Activated naive CD8-positive, alpha-beta T cell treated with anti-CD3 and anti-CD28 coated beads, Interleukin-2, amount 10 ng/mL, durations not matched to agents 7 days and 5 days (primary cell): ENCODE measurements at places on chromosomes 4 and X. TPM values are rescaled to one million over a fixed set of nuclear protein-coding genes. Genes with fewer than 3 reads are reported as not detected.

DNA sequence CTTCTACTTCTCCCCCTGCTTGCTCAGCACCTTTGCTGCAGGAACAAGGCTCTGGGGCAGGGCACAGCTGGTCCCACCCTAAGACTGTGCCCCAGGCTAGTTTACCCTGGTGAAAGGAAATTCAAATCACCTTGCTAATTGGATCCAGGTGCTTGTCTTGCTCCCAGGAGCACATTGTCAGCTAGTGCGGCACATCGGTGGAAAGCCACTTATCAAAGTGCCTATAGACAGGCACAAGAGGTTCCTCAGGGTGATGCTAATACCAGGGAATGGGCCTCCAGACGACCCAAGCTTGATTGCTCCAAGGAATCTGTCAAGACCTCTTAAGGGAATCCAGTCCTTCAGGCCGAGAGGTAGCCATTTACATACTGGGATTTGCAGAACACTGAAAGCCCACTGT, 64.5 kb upstream of the PRPS1 start:
- DNase-seq, result no peak

DNA sequence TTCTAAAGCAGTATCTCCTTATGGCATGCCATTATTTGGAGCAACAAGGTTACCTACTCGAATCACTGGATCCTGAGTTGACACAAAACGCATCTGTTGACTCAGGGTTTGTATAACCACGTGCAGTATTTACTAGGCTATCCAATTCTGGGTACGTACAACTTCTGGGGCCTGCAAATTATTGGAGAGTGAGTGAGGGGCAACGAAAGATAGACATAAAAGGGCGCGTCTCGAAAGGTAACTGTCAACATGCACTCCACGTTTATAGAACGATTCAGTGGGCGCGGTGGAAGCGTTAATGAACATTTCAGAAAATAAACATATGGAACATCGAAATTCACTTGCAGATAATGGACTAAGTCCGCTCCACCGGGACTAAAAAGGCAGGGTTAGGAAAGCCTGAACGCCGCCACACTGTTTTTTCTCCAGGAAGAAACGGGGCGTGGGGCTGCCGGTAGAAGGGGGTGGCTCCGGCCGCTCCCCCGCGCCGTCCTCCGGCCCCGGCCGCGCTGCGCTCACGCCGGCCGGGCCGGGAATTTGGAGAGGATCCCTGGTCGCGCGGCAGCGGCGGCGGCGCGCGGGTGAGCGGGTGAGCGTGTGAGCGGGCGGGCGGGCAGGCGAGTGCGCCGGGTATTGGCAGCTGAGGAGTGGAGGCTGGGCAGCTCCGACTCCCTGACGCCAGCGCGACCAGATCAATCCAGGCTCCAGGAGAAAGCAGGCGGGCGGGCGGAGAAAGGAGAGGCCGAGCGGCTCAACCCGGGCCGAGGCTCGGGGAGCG, at the start of gene SMAD1:
Gene SMAD1 (plus strand): TSS at position 690 of the 778 bp plus-strand sequence. CDS start 32,761 bp downstream, outside the sequence.
- DNase-seq, result peak; percentile 47

GRCh38 chr4:10753856-10754402, 69.4 kb upstream of the CLNK start:
- no peak for DNase-seq

GRCh38 chrX:3962511-3963311, 249.3 kb upstream of the PRKX start:
- DNase-seq, result no peak

DNA sequence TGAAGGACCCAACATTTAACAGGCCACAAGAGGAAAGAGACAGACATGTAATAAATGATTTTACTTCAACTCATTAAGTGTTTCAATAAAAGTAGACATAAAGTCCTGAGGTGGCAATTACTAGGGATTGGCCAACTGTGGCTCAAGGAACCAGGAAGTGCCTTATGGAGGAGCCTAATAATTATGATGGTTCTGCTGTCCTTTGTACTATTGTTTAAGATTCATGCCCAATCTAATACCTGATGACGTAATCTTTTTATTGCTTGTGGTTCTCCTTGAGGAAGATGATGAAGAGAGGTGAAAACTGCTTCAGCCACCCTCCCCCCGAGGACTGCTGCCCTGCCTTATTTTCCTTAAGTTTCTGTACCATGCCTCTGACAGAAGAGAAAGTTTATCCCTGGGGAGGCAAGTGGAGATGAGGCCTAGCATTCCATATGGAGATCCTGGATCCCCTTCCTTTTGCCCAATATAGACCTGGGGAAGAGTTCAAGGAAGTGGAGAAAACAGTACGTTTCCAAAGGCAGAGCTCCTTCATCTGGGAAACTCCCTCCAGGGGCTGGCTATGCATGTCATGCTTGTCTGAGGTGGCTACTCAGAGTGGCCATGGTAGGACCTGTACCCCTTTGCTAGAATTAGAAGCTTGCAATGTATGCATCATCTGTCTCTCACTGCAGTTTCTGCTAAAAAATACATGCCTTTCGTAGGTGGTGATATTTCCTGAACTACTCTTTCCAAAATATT, 56.8 kb upstream of the FAT1 start:
- no peak for DNase-seq

GRCh38 chr4:171651071-171651470, 162.1 kb upstream of the GALNTL6 start:
- DNase-seq, result no peak

GRCh38 chr4:159946983-159947615, 844.2 kb downstream of the RAPGEF2 start:
- DNase-seq, result no peak

GRCh38 chr4:140256941-140257340, 103.0 kb upstream of the MAML3 start:
- DNase-seq, result no peak

DNA sequence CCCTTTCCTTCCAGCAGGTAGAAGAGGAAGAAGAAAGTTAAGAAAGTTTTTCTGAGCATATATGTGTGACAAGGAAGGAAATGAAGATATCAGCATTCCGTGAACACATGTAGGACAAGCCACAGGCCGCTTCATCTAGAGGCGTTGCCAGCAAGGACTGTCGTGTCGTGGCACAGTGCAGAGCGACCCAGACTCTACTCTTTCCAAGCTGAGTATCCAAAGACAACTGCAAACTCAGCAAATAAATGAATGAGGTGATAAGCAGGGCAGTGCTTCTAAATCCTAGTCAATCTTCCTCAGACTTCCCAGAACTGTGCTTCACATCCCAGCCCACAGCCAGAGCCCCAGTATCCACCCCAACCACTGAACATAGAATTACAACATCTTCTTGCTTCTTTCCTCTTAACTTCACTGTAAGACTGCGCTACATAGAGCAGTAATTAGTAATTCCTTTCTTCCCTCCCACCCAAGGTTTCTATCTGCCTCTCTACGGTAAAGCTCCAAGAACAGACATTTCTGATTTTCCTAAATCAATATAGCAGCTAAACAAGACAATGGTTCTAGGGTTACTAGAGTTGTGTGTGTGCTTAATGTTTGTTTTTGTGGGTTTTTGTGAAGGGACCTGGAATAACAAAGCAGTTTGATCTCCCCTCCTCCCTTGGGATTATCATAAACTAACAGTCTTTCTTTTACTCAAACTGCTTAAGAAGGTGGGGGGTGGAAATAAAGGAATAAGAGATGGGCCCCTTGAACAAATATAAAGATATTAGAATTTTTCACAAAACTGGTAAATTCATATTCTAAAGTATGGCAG, 71.6 kb downstream of the PAPSS1 start:
- no peak for DNase-seq

DNA sequence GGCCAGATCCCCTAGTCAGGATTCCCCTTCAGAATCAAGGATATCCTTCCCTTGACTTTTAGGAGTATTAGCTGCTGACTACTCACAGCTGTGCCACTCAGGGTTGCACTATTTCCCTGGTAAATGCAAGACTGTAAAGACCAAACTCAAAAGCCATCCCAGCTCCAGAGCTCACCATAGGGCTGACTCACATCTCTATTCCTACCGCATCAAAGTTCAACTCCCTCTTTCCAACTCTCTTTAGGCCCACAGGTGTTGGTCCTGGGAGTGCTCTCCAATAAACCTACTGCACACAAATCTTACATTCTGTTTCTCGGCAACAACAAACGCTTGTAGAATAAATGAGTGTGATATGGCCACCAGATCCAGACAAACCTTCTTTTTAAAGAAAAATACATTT, 109.6 kb downstream of the PPP3CA start:
- DNase-seq, result no peak

GRCh38 chr4:2934813-2935761, 28.1 kb downstream of the NOP14 start:
- DNase-seq, result peak; percentile 99

GRCh38 chrX:9619581-9619980, 146.1 kb downstream of the GPR143 start:
- no peak for DNase-seq

DNA sequence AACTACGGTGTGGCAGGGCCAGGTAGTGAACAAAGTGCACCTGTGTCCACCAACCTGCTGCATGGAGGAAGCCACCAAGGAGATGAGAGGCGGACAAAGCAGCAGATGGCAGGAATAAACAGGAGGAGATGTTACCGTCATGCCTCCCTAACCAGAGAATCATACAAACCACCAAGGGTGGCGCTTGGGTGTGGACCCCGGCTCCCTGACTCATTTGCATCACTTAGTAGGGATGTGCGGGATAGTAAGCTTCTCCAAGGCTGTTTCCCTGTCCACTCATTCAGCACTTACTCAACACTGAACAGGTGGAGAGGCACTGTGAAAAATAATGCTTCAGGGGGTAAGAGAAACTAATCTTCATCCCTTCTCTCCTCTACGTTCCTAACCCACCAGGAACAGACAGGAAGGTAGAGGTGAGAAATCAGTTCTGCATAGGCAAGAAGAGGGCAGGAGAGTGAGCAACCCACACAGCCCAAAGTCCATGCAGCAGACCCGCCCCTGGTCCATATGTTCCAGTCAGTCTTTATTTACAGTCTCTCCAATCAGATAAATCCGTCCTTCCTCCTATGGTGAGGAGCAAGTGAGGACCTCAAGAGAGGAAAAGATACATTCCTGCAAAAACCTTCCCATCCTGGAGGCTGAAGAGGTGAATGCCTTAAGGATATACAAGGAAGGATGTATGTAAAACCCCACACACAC, 34.0 kb downstream of the QDPR start:
- DNase-seq, result no peak

DNA sequence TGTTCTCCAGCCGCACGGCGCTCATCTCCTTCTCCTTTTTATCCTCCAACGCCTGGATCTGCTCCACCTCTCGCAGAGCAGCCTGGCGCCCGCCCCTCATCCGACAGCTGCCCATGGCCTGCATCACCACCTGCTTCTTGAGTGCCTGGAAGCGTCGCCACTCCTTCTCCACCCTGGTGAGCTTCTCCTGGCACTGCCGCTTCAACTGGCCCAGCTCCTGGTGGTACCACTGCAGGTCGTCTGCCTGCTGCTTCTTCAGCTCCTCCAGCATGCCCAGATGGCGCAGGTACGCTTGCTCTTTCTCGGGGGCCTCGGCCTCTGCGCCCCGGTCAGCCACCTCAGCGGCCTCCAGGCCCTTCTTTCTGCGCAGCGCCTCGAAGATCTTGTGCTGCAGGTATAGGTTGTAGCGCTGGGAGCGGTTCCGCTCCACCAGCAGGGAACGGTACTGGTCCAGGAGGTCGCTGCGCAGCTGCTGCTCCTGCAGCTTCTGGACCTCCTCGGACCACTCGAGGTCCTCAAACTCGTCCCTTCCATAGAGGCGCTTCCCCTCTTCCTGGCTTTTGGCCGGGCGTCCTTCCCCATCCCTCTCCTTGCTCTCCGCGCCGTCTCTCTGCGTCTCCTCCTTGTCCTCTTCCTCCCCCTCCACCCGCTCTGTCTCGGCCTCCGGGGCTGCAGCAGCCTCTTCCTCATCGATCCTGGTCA, 1.2 kb upstream of the TADA2B start:
- no peak for DNase-seq

DNA sequence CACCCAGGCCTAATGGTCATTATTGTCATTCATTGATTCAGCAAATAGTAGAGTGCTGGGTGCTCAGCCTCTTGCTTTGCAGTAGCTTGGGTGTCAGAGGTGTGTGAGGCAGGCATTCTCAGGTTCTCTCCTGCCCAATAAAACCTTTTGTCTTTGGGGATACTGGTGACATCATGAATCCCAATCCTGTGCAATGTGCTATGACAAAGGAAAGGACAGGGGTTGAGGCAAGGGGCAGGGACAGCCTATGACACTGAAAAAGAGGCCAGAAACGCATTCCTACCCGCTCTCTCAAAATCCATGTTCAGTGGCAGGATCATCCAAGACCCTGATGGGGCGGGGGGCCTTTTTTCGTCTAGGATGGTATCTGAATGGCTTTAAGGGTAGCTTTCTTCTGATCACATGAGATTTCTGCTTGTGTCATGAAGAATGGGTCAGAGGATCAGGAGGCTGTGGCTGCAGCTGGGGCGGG, 1.5 kb upstream of the FAM193A start:
- no peak for DNase-seq

DNA sequence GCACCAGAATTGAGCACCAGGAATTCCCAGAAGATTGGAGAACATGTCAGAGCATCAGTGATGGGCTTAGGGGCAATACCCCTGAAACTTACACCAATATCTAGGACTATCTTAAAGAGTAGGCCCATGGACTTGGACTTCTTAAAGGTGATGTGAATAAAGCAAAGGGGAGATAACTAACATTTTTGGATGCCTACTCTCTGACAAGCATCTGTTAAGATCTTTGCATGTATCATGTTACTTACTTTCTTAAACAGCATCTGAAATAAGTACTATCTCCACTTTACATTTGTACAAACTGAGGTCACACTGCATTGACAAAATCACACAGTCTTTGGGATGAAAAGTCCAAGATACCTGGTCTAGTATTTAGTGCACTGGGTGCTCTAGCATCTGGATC, 258.6 kb upstream of the ARSJ start:
- DNase-seq, result no peak

- no peak for DNase-seq
Observed at GRCh38 chr4:141802333-141802732, 165.9 kb downstream of the IL15 start.

GRCh38 chr4:602559-602942, 22.8 kb upstream of the PDE6B start:
- DNase-seq, result peak; percentile 77

- DNase-seq, result no peak
Observed at GRCh38 chrX:31590581-31591114, 518.8 kb upstream of the FTHL17 start.

DNA sequence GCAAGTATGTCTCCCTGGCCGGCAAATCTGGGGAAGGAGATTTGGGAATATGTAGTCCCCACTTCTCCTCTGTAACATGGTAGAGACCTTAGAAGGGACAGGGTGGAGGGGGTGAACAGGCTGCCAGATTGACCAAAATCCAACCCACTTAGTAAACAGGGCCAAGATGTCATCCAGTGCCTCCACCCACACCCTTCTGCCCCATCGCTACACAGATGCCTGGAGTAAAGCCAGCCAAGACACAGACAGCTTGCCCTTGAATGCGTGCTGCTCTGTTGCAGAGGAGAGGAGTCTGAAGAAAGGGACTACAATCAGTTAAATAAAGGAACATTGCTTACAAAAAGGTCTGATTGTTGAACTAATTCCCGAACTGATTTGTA, 160.1 kb upstream of the LDB2 start:
- DNase-seq, result no peak

GRCh38 chr4:42708625-42709024, 51.7 kb upstream of the ATP8A1 start:
- no peak for DNase-seq

- no peak for DNase-seq
Observed at GRCh38 chrX:106284431-106285025, 116.4 kb downstream of the PWWP3B start.

TDO2 gene
- not detected for total RNA-seq

MAMLD1 gene
- 2.5 TPM for total RNA-seq

DMRTC1 gene
- 0.31 TPM for total RNA-seq

RAB33A gene
- total RNA-seq, result 33.1 TPM

DGKK gene
- not detected for total RNA-seq

RAB39B gene
- 9.8 TPM for total RNA-seq

SPANXC gene
- not detected for total RNA-seq

PCDH11X gene
- total RNA-seq, result not detected

VCX3B gene
- not detected for total RNA-seq

NEXMIF gene
- total RNA-seq, result 1.3 TPM
